ENCODE measurements at places on chromosomes 1 and 21. TPM values are rescaled to one million over a fixed set of nuclear protein-coding genes. Genes with fewer than 3 reads are reported as not detected.

Gene LCE1A
- not detected for total RNA-seq

Gene C1orf87
- total RNA-seq = not detected

Gene KIAA0040
- total RNA-seq = 7.2 TPM

Gene TRIM62
- total RNA-seq = 1.7 TPM

Gene ZMYM4
- total RNA-seq = 25.2 TPM

Gene NUAK2
- 21.9 TPM for total RNA-seq

Gene OR4F29
- total RNA-seq = not detected

Gene NR1I3
- total RNA-seq = not detected

Gene TMPRSS15
- not detected for total RNA-seq

Gene TIE1
- total RNA-seq = 0.85 TPM

Gene RPL11
- total RNA-seq = 1,324 TPM

Gene CD101
- 0.48 TPM for total RNA-seq

Gene AMPD1
- not detected for total RNA-seq

Gene CGN
- 3.4 TPM for total RNA-seq

Gene GLMN
- total RNA-seq = 9.8 TPM

Gene OLIG2
- total RNA-seq = not detected

Gene IFI16
- 65.9 TPM for total RNA-seq

Gene C1QB
- total RNA-seq = not detected

Gene HCRTR1
- not detected for total RNA-seq

Gene NTNG1
- total RNA-seq = 3.6 TPM

Gene LENEP
- not detected for total RNA-seq

Gene HEYL
- total RNA-seq = not detected

Gene GJA9
- total RNA-seq = 0.24 TPM

Gene RIPPLY3
- total RNA-seq = not detected

Gene FGGY
- total RNA-seq = 29.2 TPM

Gene NGF
- total RNA-seq = 2.8 TPM

Gene FCGR2B
- not detected for total RNA-seq

Gene UBE2U
- total RNA-seq = not detected

Gene ABCA4
- 0.72 TPM for total RNA-seq

Gene MRPL9
- 101 TPM for total RNA-seq

Gene FTCD
- not detected for total RNA-seq

Gene SH2D2A
- 3.6 TPM for total RNA-seq

Gene TMCO2
- total RNA-seq = 0.96 TPM

Gene C1QTNF12
- 1.9 TPM for total RNA-seq

Gene PBX1
- 6.6 TPM for total RNA-seq

Gene NBPF26
- total RNA-seq = 15.1 TPM

Gene OR10J1
- total RNA-seq = under 0.01 TPM

Gene ESPN
- total RNA-seq = 14.5 TPM

Gene FCGR3A
- total RNA-seq = not detected

Gene FCER1G
- not detected for total RNA-seq

Gene ZNF593
- 40.3 TPM for total RNA-seq

All from tracheal epithelial cell (primary cell).